H7 (cell line): ENCODE measurements at places on chromosomes 12 and 14. TPM values are rescaled to one million over a fixed set of nuclear protein-coding genes. Genes with fewer than 3 reads are reported as not detected.

ANO2 gene
- total RNA-seq = 0.76 and 2.1 TPM in 2 replicates

OR6C75 gene
- total RNA-seq = not detected in 2 replicates

GALNT8 gene
- total RNA-seq = 2.3 and 4.1 TPM in 2 replicates

KLHL33 gene
- total RNA-seq = 0.28 TPM in 1 of 2 replicates, not detected in the other

- peak; percentile 99 for DNase-seq
Observed at GRCh38 chr12:120317224-120318105, 10.1 kb downstream of the PLA2G1B start.

DNA sequence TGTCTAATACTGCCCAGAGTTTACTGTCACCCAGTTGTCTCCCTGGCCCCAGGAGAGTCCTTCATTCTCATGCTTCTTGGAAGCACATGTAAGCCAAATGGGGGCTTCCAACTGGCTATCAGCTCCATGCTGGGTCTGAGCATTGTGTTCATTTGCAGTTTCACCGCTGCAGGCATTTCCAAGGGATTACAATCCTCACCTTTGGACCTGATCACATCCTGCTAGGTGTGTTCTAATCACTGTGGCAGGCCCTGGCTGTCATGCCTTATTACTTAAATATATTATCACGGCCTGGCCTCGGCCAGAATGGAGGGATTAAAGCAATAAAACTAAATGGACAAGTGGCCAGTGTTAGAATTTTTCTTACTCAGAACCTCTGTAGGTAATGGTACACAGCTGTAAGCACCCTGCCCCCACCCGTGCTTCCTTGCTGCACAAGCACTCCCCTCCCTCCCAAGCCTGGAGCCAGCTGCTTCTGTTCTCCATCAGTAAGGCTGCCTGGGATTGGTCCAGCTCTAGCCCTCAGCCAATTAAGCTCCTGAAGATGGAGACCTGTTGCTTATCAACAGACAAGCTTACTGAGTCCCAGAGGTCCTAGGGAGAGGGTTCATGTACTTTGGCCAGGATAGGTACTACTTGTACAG lies 175.9 kb upstream of the RBM19 start:
- DNase-seq = no peak

DNA sequence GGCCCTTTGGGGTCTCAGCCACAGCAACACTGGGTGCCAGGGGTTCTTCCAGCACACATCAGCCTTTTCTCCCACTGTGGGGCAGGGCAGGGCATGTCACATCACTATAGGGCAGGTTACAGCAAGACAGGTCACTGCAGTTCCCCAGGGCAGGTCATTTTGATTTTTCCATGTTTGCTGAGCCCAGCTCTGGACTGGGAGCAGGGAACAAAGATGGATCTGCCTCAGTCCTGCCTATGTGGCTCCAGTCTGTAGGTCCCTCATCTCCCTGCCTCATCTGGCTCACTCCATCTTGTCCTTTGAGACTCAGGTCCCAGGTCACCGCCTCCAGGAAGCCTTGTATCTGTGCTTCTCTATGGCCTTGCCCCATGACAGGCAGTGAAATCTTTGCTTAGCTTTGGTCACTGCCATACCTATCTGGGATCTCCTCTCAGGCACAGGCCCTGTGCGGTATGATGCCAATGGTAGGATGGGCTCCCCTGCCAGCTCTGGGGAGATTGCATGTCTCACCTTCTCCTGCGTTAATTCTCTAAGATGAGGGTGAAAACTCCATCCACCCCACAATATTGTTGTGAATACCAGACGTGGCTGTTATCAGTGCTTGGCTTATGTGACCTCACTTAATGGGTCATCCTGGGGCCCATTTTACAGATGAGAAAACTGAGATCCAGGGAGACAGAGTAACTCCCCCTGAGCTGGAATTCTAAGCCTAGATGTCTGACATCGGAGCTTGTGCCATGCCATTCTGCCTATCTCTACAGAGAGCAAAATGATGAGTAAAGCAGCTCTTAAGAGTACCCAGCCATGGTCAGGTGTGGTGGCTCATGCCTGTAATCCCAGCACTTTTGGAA lies 1.5 kb downstream of the SERPINA6 start:
- no peak for DNase-seq

DNA sequence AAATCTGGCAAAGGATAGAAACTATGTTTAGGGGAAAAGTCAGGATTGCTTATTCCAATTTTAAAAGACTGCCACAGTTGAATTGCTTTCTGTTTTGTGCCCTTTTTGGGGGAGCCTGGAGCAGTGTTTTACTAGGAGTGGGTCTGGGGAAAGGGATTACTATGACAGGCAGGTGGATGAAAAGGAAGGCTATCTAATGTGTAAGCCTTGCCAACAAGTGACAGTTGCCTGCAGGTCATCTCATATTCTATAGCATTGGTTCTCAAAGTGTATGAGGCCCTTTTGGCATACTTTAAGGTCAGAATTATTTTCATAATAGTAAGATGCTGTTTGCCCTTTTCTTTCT lies 4.1 kb downstream of the EID3 start:
- no peak for DNase-seq

- peak; percentile 91 for DNase-seq
Observed at GRCh38 chr12:132475304-132476037, 14.5 kb upstream of the FBRSL1 start.

DNA sequence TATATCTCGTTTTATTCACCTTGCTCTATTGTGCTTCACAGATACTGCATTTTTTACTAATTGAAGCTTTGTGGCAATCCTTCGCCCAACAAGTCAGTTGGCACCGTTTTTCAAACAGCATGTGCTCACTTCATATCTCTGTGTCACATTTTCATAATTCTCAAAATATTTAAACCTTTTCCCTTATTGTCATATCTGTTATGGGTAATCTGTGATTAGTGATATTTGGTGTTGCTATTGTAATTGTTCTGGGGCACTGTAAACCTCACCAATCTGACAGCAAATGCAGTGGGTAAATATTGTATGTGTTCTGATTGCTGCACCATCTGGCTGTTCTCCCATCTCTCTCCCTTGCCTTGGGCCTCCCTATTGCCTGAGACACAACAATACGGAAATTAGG lies 191.3 kb downstream of the BTG1 start:
- DNase-seq = no peak

DNA sequence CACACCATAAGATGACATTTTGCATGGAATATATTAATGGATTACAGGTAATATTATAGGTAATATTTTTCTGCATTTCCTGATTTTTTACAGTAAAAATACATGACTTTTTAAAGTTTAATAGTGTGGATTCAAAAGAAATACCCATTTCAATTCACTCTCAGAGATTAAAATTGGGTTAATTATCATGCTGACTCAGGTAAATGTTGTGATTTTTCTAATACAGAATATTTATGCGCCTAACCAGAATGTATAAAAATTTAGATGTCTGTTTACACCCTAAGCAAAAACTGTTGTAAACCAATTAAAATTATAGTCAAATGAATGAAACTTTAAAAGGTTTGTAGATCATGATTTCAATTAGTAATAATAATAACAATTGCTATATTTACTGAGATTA lies 117.2 kb upstream of the FLRT2 start:
- DNase-seq = no peak

GRCh38 chr14:50191499-50191898 lies 39.9 kb downstream of the SOS2 start:
- no peak for DNase-seq

DNA sequence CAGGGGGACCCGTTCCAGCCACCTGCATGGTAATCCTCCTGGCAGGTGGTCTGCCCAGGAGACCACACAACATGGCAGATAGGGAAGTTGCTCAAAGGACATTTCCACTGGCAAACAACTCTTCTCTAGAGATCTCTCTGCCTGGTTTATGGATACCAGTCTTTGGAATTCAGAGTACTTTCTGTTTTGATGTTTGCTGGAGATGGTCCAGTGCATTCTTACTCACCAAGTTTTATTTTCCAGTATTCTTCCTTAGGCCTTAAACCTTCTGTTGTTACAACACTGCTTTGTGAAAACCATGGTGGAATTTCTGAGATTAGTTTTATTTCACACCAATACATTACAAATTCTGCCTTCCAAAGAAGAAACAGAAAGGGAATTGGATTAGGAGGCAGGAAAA lies 428.3 kb downstream of the FUT8 start:
- no peak for DNase-seq

- DNase-seq = no peak
Observed at GRCh38 chr12:78732481-78732880, 132.1 kb upstream of the SYT1 start.

- DNase-seq = no peak
Observed at GRCh38 chr14:34229140-34229539, 232.9 kb downstream of the SPTSSA start.

GRCh38 chr12:6383572-6384498 lies at the start of gene LTBR:
Gene LTBR, plus strand, starts transcription at chr12:6384162. Its CDS starts 197 bp downstream, at chr12:6384359.
- DNase-seq = peak; percentile 89

GRCh38 chr12:113921430-113921829 lies 44.7 kb downstream of the RBM19 start:
- DNase-seq = no peak

DNA sequence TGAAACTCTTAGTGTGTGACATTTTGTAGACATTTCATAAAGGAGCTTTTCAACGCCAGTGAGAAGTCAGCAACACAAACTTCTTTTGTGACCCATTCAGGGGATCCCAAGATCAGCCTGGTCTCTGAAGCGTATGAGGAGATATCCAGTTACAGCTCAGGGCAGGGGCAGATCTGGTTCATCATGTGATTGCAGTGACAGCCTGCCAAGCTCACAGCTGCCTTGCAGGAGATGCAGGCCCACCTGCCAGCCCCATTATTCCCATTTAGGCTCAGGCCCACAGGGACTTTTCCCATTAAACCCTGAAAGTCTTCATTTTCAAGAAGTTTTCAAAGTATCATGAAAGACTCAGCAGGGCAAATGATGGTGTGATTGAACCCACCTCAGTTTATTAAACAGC lies 38.3 kb downstream of the SRGAP1 start:
- peak; percentile 66 for DNase-seq
